ENCODE measurements at places on chromosomes 11 and 22. TPM values are rescaled to one million over a fixed set of nuclear protein-coding genes. Genes with fewer than 3 reads are reported as not detected.

Gene SOX10
- total RNA-seq: not detected

DNA sequence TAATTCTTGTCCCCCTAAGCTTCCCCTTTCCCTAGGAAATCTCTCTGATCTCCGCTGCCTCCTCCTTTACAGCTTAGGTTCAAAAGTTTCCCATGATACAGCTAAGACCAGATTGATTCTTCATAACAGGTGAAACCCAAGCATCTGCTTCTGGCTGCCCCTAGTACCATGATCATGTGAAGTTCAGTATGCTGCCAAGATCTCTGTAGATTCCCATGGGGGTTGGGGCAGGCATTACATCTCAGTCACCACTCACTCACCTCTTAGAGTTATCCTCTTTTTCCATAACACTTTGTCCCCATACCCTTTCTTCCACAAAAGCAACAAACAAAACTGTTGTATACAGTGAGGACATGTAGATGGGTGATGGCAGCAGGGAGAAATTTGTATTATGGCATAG lies 44.0 kb downstream of the RRP8 start:
- H3K27me3 ChIP-seq: no peaks in the 10 kb centered on the region
- peaks cover 6% of the 10 kb centered on the region for H3K36me3 ChIP-seq
- H3K4me3 ChIP-seq: no peak overlapping the region
- no peak for DNase-seq
- H3K27ac ChIP-seq: no peak overlapping the region
- H3K4me1 ChIP-seq: no peaks in the 10 kb centered on the region

DNA sequence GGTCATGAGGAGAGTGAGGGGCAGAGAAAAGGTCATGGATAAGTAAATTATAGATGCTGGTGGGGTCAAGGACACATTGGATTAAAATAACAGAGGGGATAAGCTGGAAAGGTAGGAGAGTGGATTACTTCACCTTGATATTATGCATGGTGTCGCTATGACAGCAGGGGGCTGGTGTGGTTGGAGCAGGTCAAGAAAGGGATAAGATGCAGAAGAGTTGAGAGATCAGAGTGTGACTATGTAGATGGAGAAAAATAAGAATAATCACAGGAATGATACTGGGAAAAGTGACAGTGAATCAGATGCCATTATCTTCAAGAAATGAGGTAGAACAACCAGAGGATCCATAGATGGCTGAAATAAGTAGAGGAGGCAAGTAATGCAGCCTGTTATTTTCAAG lies 29.4 kb upstream of the AMOTL1 start:
- DNase-seq: no peak
- no peak overlapping the region for H3K4me3 ChIP-seq
- H3K4me1 ChIP-seq: peaks cover 18% of the 10 kb centered on the region
- H3K27me3 ChIP-seq: peaks cover 26% of the 10 kb centered on the region

Gene MPPED1
- not detected for total RNA-seq

DNA sequence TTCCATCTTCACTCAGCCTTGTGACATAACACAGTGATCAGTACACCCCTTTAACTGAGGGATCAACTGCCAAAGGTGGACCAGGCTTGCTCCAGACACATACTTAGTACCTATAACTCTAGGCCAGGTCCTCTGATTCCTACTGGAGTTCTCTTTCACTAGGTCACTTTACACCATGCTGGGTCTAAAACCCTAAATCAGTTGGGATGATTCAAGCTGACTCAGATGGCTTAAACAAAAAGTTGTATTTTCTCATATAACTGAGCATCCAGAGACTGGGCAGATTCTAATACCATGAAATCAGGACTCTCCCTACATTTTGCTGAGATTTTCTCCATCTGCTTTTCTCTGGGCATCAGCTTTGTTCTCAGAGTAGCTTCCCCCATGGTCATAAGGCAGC lies 26.0 kb upstream of the FLI1 start:
- no peak overlapping the region for H3K4me3 ChIP-seq
- no peak overlapping the region for H3K27ac ChIP-seq
- DNase-seq: no peak
- no peaks in the 10 kb centered on the region for H3K36me3 ChIP-seq

GRCh38 chr11:19677381-19678080 lies 35.1 kb upstream of the NAV2 start:
- H3K4me1 ChIP-seq: peaks cover 7% of the 10 kb centered on the region
- H3K27me3 ChIP-seq: peaks cover 8% of the 10 kb centered on the region
- H3K4me3 ChIP-seq: no peak overlapping the region
- no peaks in the 10 kb centered on the region for H3K36me3 ChIP-seq

Gene MMP7
- total RNA-seq: not detected

DNA sequence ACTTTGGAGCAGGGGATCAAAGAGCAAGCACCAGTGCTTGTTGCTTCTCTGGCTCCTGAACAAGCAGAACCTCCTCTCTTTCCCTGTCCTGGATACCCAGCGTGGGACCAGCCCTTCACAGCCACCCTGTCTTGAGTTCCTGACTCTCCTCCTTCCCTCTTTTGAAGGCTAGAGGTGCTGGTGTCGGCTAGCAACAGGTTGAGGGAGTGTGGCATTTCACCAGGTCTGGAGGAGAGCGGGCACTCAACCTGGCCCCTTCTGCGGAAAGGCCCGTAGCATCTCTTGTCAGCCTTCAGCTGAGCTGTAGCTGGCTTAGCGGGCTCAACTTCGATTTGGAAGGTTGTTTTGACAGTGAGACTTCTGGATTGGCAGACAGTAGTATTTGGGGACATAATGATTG lies 26.6 kb downstream of the RCOR2 start:
- H3K27me3 ChIP-seq: no peaks in the 10 kb centered on the region
- H3K36me3 ChIP-seq: peaks cover 11% of the 10 kb centered on the region
- no peak overlapping the region for H3K4me3 ChIP-seq
- no peak overlapping the region for H3K27ac ChIP-seq

GRCh38 chr22:46056546-46057245 lies 79.7 kb upstream of the WNT7B start:
- H3K4me1 ChIP-seq: peaks cover 54% of the 10 kb centered on the region
- H3K27me3 ChIP-seq: no peaks in the 10 kb centered on the region
- DNase-seq: no peak
- H3K4me3 ChIP-seq: no peak overlapping the region
- peaks cover 5% of the 10 kb centered on the region for H3K36me3 ChIP-seq

GRCh38 chr11:7445564-7445963 lies 39.7 kb upstream of the OLFML1 start:
- no peak overlapping the region for H3K27ac ChIP-seq
- no peaks in the 10 kb centered on the region for H3K36me3 ChIP-seq
- H3K4me1 ChIP-seq: no peaks in the 10 kb centered on the region
- no peaks in the 10 kb centered on the region for H3K27me3 ChIP-seq
- no peak for DNase-seq

Gene PHF5A
- total RNA-seq: 61.1 TPM

- H3K27me3 ChIP-seq: no peaks in the 10 kb centered on the region
- H3K27ac ChIP-seq: no peak overlapping the region
- no peak for DNase-seq
- peaks cover 25% of the 10 kb centered on the region for H3K36me3 ChIP-seq
Measured at GRCh38 chr11:33044285-33044756, 4.9 kb downstream of the TCP11L1 start.

GRCh38 chr11:16936643-16937042 lies 77.6 kb downstream of the PLEKHA7 start:
- no peak overlapping the region for H3K4me3 ChIP-seq
- no peaks in the 10 kb centered on the region for H3K4me1 ChIP-seq
- peaks cover 7% of the 10 kb centered on the region for H3K27me3 ChIP-seq
- H3K27ac ChIP-seq: no peak overlapping the region
- H3K36me3 ChIP-seq: no peaks in the 10 kb centered on the region

GRCh38 chr11:116556483-116556882 lies 216.3 kb downstream of the BUD13 start:
- H3K36me3 ChIP-seq: no peaks in the 10 kb centered on the region
- H3K27ac ChIP-seq: no peak overlapping the region
- no peak for DNase-seq
- peaks cover 5% of the 10 kb centered on the region for H3K27me3 ChIP-seq
- H3K4me3 ChIP-seq: no peak overlapping the region

Gene KRTAP5-7
- total RNA-seq: not detected

Gene GLYAT
- total RNA-seq: not detected

Gene MAPK8IP2
- total RNA-seq: 0.14 TPM

GRCh38 chr11:119525180-119525866 lies 102.4 kb upstream of the THY1 start:
- H3K27ac ChIP-seq: no peak overlapping the region
- H3K27me3 ChIP-seq: no peaks in the 10 kb centered on the region
- no peaks in the 10 kb centered on the region for H3K4me1 ChIP-seq

Gene MRGPRE
- not detected for total RNA-seq

Gene OR52E8
- not detected for total RNA-seq

Gene CHRM1
- not detected for total RNA-seq

Gene FAM180B
- total RNA-seq: 0.11 TPM

Gene FAM227A
- total RNA-seq: 0.30 TPM

DNA sequence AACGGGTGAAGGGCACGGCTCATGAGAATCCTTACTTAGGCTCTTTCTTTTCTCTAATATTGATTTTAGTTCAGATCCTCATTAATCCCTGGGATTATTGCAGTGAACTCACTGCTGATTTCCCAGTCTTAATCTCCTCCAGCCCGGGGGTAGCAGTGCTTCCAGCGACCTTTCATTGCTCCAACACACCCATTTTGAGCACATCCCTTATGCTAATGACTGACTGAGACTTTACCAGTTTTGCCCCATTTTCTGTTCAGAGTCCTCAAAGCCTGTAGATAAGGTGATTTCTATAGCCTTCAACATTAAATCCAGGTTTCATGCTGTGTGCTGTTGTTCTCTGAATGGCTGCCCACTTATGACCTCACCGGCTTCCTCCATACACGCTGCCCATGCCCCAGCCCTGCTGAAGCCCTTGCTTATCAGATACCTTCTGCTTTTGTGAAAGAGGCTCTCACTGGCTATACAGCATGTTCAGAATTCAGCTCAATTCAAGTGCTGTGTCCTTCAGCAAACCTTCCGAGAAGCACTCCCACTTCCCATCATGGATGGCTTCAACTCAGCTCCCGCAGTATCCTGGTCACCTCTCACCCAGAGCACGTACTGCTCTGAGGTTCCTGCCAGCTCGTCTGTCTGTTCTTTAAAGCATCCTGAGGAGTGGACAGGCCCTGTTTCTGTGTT lies 49.0 kb downstream of the PPFIA1 start:
- H3K27ac ChIP-seq: no peak overlapping the region
- H3K27me3 ChIP-seq: no peaks in the 10 kb centered on the region
- H3K4me3 ChIP-seq: no peak overlapping the region
- peaks cover 14% of the 10 kb centered on the region for H3K4me1 ChIP-seq
